NCI-H524 (cell line): ENCODE measurements at places on chromosomes 6 and 20.
A peak's percentile ranks its signal among the peaks of the same experiment; 100 is the strongest.

DNA sequence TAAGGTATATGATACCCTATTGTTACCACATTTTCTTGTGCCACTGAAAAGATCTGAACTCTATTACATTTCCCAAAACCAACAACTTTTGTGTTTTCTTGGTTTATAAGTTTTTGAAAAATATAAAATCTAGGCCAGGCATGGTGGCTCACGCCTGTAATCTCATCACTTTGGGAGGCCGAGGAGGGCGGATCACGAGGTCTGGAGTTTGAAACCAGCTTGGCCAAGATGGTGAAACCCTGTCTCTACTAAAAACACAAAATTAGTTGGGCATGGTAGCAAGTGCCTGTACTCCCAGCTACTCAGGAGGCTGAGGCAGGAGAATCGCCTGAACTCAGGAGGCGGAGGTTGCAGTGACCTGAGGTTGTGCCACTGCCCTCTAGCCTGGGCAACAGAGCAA, 34.3 kb downstream of the SAMHD1 start:
- no peak for DNase-seq

- no peak for DNase-seq
These were observed 101.7 kb downstream of the TSHZ2 start for GRCh38 chr20:53073636-53074415.

DNA sequence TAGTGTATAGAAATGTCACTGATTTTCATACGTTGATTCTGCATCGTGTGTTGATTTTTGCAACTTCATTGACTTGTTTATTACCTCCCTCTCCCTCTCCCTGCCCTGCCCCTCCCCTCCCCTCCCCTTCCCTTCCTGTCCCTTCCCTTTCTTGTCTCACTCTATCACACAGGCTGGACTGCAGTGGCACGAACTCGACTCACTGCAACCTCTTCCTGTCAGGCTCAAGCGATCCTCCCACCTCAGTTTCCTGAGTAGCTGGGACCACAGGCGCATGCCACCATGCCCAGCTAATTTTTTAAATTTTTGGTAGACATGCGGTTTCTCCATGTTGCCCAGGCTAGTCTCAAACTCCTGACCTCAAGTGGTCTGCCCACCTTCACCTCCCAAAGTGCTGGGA, 19.2 kb upstream of the PPP1R14C start:
- no peak for DNase-seq

DNA sequence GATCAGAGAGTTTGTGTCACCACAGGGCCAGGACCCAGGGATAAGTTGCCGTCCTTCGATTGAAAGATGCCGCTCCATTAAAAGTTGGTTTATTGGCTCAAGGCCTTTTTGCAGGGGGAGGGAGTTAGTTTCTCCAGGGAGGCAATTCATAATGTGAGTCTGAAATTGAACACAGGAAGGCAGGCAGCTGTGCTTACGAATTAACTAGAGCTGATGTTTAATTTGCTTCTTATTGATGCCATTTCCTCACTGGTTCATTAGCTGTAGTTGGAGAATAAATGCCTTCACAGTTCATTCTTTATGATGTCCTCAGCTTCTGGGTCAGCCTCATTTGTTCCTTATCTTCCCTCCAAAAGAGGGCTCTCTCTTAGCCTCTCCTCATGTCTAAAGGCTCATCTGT, 113.2 kb upstream of the PTPRT start:
- no peak for DNase-seq

- DNase-seq: peak; percentile 40
These were observed 39.7 kb downstream of the PREP start for GRCh38 chr6:105363100-105363754.

DNA sequence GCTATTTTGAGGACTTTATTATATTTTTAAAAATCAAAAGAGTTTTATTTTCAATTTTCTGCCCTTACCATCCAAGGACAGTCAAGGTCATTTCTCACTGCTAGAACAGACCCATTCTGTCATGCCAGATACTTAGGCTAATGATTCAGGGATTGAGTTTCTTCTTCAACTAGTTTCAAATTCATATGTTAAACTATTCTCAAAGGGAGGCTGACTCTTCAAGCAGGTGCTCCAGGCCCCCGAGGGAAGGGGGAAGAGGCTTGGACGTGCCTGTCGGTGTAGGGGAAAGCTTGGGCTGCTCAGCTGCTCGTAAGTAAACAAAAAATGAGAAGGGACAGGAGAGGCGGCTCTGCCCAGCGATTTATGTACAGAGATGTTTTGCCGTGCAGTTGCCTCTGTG, 69.4 kb upstream of the MYLIP start:
- peak; percentile 46 for DNase-seq

DNA sequence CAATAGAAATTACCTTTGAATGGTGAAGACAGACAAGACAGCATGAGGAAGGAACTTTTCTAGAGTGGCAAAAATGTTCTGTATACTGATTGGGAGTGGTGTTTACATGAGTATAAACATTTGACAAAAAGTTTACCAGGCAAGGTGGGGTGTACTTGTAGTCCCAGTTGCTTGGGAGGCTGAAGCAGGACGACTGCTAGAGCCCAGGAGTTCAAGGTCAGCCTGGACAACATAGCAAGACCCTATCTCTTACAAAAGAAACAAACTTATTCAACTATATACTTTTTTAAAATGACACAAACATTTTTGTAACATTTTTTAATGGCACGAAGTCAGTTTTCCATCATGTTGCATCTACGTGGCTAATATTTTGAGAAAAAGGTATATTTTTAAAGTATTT, 40.5 kb downstream of the ZHX3 start:
- no peak for DNase-seq
